Osteocyte (in vitro differentiated cells): ENCODE measurements at places on chromosomes 11 and 22. TPM values are rescaled to one million over a fixed set of nuclear protein-coding genes. Genes with fewer than 3 reads are reported as not detected.
A peak's percentile ranks its signal among the peaks of the same experiment; 100 is the strongest.

Gene OR8A1
- total RNA-seq: not detected in 2 replicates

- H3K36me3 ChIP-seq: peaks cover 18% of the 10 kb centered on the region
- no peaks in the 10 kb centered on the region for H3K27me3 ChIP-seq
- H3K4me1 ChIP-seq: peaks cover 42% of the 10 kb centered on the region
- peak within 1 kb of the TSS; percentile 98 for H3K4me3 ChIP-seq
- H3K27ac ChIP-seq: peak within 1 kb of the TSS; percentile 64
Observed at GRCh38 chr11:130448416-130449309, at the start of gene ADAMTS15. TSS of gene ADAMTS15 (plus strand) at chr11:130448645. CDS start at chr11:130448974, 329 bp downstream.

Gene RIMBP3B
- total RNA-seq: 0.47 and 0.59 TPM in 2 replicates

GRCh38 chr11:1832211-1832919 lies 2.4 kb upstream of the SYT8 start:
- H3K4me3 ChIP-seq: no peak overlapping the region
- H3K4me1 ChIP-seq: peaks cover 60% of the 10 kb centered on the region
- H3K27me3 ChIP-seq: no peaks in the 10 kb centered on the region
- no peaks in the 10 kb centered on the region for H3K36me3 ChIP-seq
- no peak for DNase-seq

DNA sequence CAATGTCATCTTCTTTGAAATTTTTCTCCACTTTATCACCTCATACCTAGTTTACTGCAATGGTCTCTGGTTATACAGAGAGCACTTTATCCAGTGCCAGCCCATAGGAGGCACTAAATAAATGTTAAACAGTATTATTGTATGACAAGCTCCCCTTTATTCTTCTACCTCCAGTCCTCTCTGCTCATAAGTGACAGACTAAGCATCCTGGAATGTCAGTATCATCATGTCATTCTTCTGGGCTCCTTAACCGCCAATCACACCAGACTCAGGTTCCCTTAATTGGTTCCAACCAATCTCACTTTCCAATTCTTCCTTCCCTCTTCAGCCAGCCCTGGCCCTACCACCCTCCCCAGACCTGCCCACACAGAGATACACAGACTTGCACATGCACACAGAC lies 93.1 kb downstream of the RPL27A start:
- peak overlapping the region; percentile 74 for H3K27ac ChIP-seq
- no peaks in the 10 kb centered on the region for H3K27me3 ChIP-seq
- H3K36me3 ChIP-seq: peaks cover 46% of the 10 kb centered on the region
- DNase-seq: no peak
- H3K4me1 ChIP-seq: peaks cover 55% of the 10 kb centered on the region

GRCh38 chr22:22578702-22579424 lies 19.8 kb upstream of the PRAME start:
- no peak overlapping the region for H3K27ac ChIP-seq
- H3K27me3 ChIP-seq: peaks cover 37% of the 10 kb centered on the region
- no peaks in the 10 kb centered on the region for H3K4me1 ChIP-seq
- no peaks in the 10 kb centered on the region for H3K36me3 ChIP-seq
- no peak overlapping the region for H3K4me3 ChIP-seq
- DNase-seq: no peak

- H3K36me3 ChIP-seq: no peaks in the 10 kb centered on the region
- H3K4me3 ChIP-seq: no peak overlapping the region
Observed at GRCh38 chr11:88348870-88349269, 11.3 kb upstream of the CTSC start.

- H3K36me3 ChIP-seq: no peaks in the 10 kb centered on the region
- no peak overlapping the region for H3K27ac ChIP-seq
- H3K4me3 ChIP-seq: no peak overlapping the region
- peaks cover 6% of the 10 kb centered on the region for H3K4me1 ChIP-seq
- peaks cover 5% of the 10 kb centered on the region for H3K27me3 ChIP-seq
- DNase-seq: no peak
Observed at GRCh38 chr11:132499661-132500060, 1032.6 kb downstream of the OPCML start.

DNA sequence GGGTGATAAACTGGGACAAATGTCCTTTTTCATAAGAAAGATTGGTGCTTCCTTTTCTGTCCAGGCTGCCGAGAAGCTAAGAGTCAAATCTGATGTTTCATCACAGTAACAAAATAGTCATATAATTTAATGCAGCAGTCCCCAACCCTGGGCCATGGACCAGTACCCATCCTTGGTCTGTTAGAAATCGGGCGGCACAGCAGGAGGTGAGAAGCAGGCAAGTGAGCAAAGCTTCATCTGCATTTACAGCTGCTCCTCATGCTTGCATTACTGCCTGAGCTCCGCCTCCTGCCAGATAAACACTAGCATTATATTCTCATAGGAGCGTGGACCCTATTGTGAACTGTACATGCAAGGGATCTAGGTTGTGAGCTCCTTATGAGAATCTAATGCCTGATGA lies 26.2 kb downstream of the PRR14L start:
- H3K4me1 ChIP-seq: no peaks in the 10 kb centered on the region
- H3K27me3 ChIP-seq: no peaks in the 10 kb centered on the region
- peaks cover 27% of the 10 kb centered on the region for H3K36me3 ChIP-seq
- no peak for DNase-seq

- H3K4me1 ChIP-seq: no peaks in the 10 kb centered on the region
- H3K27me3 ChIP-seq: no peaks in the 10 kb centered on the region
- DNase-seq: no peak
- no peak overlapping the region for H3K27ac ChIP-seq
- H3K4me3 ChIP-seq: no peak overlapping the region
Observed at GRCh38 chr11:124978316-124978715, 24.3 kb downstream of the CCDC15 start.

Gene C11orf21
- 0.16 TPM in 1 of 2 replicates, not detected in the other for total RNA-seq

Gene HPX
- 1.4 and 1.9 TPM in 2 replicates for total RNA-seq

- peaks cover 92% of the 10 kb centered on the region for H3K4me1 ChIP-seq
- peak overlapping the region; percentile 65 for H3K4me3 ChIP-seq
- DNase-seq: no peak
- H3K36me3 ChIP-seq: peaks cover 66% of the 10 kb centered on the region
- H3K27ac ChIP-seq: peak overlapping the region; percentile 74
Observed at GRCh38 chr11:65431451-65432099, 9.0 kb downstream of the NEAT1 start.

Gene BLID
- total RNA-seq: 1.0 and 1.4 TPM in 2 replicates

Gene FXYD6
- total RNA-seq: 0.99 and 1.7 TPM in 2 replicates

GRCh38 chr11:92845805-92846204 lies 123.6 kb upstream of the MTNR1B start:
- H3K27me3 ChIP-seq: no peaks in the 10 kb centered on the region
- no peak overlapping the region for H3K4me3 ChIP-seq
- H3K36me3 ChIP-seq: no peaks in the 10 kb centered on the region
- no peak for DNase-seq
- H3K27ac ChIP-seq: no peak overlapping the region

DNA sequence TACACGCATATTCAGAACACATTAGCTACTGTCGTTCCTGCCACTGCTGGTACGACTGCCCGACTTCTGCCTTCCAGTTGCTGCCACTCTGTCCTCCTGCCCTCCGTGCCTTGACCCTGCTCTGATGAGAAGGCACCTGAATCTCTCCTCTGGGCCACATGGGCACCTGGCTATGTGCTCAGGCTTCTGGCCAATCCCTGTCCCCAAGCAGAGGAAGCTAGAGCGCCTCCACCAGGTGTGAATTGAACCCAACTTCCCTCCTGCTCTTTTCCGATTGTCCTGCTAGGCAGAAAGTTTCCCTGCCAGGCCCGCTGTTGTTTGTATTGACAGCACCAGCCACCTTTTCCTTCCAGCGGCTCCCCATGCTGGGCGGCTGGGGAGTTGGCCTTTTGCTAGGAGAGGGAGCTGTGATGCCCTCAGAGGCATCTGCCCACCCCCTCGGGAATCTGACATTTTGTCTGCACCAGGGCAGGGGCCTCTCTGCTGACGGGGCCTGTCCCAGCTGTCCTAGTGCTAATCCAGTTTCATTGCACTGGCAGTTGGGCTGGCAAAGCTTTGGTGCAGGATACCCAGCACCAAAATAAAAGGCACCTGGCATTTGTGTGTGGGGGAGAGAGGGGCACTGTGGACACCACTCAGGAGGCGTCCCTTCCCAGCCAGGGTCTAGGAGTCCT lies 118.0 kb downstream of the GRIK4 start:
- H3K27me3 ChIP-seq: peaks cover 16% of the 10 kb centered on the region
- no peaks in the 10 kb centered on the region for H3K4me1 ChIP-seq
- no peak overlapping the region for H3K4me3 ChIP-seq
- DNase-seq: no peak
- H3K27ac ChIP-seq: no peak overlapping the region
- H3K36me3 ChIP-seq: no peaks in the 10 kb centered on the region

GRCh38 chr11:1129611-1130160 lies 28.1 kb upstream of the MUC5AC start:
- H3K27me3 ChIP-seq: peaks cover 15% of the 10 kb centered on the region
- DNase-seq: no peak
- no peak overlapping the region for H3K4me3 ChIP-seq

Gene TENM4
- total RNA-seq: 69.8 and 74.1 TPM in 2 replicates

DNA sequence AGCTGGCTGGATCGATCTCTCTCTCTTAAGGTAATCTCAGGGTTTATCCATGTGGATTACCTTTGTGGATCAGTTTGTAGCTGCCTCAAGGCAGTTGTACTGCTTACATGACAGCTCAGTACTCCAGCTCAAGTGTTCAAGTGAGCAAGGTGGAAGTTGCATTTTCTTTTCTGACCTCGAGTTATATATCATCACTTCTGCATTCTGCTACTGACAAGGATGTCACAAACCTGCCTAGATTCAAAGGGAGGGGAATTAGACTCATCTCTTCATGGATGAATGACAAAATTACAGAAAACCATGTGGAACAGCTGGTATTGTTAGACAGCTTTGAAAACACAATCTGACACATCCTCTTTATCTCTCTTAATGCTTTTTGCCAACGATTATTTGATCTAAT lies 6.1 kb upstream of the TCN2 start:
- peaks cover 2% of the 10 kb centered on the region for H3K36me3 ChIP-seq
- H3K27ac ChIP-seq: no peak overlapping the region
- H3K27me3 ChIP-seq: peaks cover 4% of the 10 kb centered on the region
- DNase-seq: no peak
- peaks cover 5% of the 10 kb centered on the region for H3K4me1 ChIP-seq

DNA sequence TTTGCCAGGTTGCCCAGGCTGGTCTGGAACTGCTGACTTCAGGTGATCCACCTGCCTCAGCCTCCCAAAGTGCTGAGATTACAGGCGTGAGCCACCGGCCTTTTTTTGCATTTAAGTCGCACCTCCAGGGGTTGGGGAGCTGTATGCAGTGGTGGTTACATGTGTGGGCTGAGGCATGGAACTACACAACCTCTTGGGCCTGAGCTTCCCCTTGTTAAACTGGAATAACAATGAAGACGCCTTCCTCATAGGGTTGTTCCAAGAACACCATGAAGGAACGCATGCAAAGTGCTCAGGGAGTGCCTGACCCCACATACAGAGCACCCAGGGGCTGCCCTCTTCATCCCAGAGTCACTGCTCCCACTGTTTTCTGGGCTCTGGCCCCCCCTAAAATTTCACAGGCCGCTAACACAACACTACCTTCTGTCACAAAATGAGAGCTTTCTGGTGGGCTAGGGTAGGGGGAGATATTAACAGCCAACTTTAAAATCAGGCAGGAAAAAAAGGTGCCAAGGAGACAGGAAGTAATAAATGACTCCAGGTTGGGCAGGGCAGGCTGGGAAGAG lies 1.3 kb upstream of the FAM118A start:
- H3K4me1 ChIP-seq: peaks cover 26% of the 10 kb centered on the region
- H3K36me3 ChIP-seq: no peaks in the 10 kb centered on the region
- H3K4me3 ChIP-seq: peak overlapping the region; percentile 75
- no peaks in the 10 kb centered on the region for H3K27me3 ChIP-seq
- H3K27ac ChIP-seq: peak overlapping the region; percentile 89
- DNase-seq: no peak

Gene TYMP
- 9.0 and 10.8 TPM in 2 replicates for total RNA-seq

DNA sequence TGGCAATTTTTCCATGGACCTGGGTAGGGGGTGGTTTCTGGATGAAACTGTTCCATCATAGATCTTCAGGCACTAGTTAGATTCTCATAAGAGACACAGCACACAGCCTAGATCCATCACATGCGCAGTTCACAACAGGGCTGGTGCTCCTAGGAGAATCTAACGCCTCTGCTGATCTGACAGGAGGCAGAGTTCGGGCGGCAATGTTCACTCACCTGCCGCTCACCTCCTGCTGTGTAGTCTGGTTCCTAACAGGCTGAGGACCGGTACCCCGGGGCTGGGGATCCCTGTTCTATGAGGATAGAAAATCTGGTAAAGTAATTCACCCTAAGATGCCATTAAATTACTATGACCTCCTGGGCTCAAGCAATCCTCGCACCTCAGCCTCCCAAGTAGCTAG lies 318.0 kb downstream of the KIRREL3 start:
- no peaks in the 10 kb centered on the region for H3K4me1 ChIP-seq
- H3K27me3 ChIP-seq: no peaks in the 10 kb centered on the region
- no peaks in the 10 kb centered on the region for H3K36me3 ChIP-seq
- no peak for DNase-seq
- H3K4me3 ChIP-seq: no peak overlapping the region

GRCh38 chr22:32801537-32802236 lies at the start of gene TIMP3:
TSS of gene TIMP3 (plus strand) at chr22:32801705. CDS start at chr22:32802002, 297 bp downstream.
- H3K27ac ChIP-seq: peak within 1 kb of the TSS; percentile 56
- H3K27me3 ChIP-seq: peaks cover 10% of the 10 kb centered on the region
- H3K36me3 ChIP-seq: no peaks in the 10 kb centered on the region
- H3K4me3 ChIP-seq: peak within 1 kb of the TSS; percentile 77

GRCh38 chr11:60948250-60948649 lies 3.7 kb downstream of the SLC15A3 start:
- H3K4me3 ChIP-seq: no peak overlapping the region
- no peak overlapping the region for H3K27ac ChIP-seq
- peaks cover 10% of the 10 kb centered on the region for H3K36me3 ChIP-seq
- H3K4me1 ChIP-seq: peaks cover 17% of the 10 kb centered on the region
- no peaks in the 10 kb centered on the region for H3K27me3 ChIP-seq

Gene KRTAP5-8
- total RNA-seq: not detected in 2 replicates

Gene SPI1
- total RNA-seq: not detected in 2 replicates

DNA sequence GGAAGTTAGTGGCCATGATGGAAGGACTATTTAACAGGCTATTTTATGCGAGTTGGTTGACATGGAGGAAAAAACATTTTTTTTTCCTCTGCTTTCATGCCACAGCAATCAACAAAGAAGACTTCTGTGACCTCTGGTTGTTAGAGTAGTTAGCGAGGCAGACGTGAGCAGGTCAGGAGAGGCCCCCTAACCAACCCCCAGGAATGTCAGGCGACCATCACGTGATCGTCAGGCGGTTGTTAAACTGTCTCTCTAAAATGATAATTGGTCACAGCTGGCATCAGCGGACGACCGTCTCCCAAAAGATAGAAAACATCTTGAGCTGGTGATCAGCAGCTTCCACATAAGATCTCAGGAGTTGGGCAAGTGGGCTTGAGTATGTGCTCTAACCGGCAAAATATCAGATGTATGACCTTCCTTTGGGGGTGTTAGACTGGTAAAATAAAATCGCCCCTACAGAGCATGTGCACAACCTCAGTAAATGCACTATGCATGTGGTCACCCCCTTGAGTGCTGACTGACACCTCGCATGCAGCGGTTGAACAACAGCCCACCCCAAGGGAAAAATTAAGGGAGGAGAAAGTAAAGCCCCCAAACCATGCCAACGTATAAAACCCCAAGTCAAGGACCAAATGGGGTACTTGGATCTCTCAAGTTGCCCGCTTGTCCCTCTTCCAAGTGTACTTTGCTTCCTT lies 20.9 kb upstream of the NARS2 start:
- no peak overlapping the region for H3K27ac ChIP-seq
- H3K27me3 ChIP-seq: peaks cover 52% of the 10 kb centered on the region
- H3K4me3 ChIP-seq: no peak overlapping the region
- DNase-seq: no peak
- H3K36me3 ChIP-seq: no peaks in the 10 kb centered on the region

Gene MMP10
- total RNA-seq: not detected in 2 replicates

Gene FIBIN
- total RNA-seq: 45.4 and 47.9 TPM in 2 replicates
